ENCODE measurements at places on chromosomes 2 and 18.

GRCh38 chr2:189129971-189130370 is 49.6 kb downstream of the COL5A2 start:
- peak; percentile 85 for DNase-seq

DNA sequence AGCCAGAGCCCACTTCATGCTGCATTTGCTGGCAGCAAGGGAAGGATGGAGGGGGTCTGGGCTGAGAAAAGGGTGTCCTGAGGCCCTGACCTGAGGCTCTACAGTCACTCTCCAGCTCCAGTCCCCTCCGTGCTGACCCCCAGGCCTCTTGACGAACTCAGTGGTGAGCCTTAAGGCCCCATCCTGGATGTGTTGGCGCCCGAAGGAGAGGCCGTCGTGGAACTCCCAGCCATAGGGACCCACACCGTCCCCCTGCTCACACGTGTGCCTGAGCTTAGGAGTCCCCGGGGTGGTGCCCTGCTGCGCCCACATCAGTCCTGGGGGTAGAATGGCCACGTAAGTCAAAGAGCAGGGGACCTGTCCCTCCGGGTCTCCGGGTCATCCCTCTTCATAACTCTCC is 776 bp downstream of the MOGS start:
- no peak for DNase-seq

- DNase-seq: peak; percentile 30
Observed at GRCh38 chr2:189848276-189848675, 64.0 kb downstream of the PMS1 start.

DNA sequence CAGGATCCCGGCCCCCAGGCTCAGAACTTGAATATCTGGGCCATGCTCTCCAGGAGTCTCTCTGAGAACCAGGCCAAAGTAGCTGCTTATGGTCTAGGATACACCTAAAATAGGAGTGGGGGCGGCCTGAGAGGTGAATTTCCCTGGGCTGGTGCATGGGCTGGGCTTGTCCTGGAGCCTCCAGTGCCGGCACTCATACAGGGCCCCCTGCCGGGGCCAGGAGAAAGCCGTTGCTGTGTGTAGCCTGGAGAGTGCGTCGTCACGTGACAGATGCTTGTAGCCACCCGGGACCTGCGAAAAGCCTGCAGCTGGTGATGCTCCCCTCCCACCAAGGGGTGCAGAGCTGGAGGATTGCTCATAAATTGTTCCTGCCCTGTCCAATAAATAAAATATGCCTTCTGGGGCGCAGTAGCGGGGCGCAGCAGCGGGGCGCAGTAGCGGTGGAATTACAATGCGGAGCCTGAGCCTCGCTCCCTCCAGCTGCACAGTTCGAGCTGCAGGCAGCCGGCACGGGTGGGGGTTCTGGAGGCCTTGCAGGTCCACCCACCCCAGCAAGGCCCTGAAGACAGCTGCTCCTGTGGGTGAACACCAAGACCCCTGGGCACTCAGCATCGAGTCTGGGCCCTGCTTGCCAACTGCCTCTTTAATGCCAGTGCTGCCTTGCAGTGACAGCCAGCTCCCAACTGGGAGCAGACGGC is 289.9 kb downstream of the NDUFA10 start:
- DNase-seq: no peak

DNA sequence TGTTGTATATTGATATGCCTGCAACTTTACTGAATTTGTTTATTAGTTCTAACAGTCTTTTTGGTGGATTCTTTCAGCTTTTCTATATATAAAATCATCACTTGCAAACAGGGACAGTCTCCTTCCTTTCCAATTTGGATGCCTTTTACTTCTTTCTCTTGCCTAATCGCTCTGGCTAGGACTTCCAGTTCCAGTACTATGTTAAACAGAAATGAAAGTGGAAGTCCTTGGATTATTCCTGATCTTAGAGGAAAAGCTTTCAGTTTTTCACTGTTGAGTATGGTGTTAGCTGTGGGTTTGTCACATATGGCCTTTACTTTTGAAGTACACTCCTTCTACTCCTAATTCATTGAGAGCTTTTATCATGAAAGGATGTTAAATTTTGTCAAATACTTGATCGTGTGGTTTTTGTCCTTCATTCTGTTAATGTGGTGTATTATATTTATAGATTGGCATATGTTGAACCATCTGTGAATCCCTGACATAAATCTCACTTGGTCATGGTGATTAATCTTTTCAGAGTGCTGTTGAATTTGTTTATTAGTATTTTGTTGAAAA is 52.9 kb downstream of the REL start:
- no peak for DNase-seq

DNA sequence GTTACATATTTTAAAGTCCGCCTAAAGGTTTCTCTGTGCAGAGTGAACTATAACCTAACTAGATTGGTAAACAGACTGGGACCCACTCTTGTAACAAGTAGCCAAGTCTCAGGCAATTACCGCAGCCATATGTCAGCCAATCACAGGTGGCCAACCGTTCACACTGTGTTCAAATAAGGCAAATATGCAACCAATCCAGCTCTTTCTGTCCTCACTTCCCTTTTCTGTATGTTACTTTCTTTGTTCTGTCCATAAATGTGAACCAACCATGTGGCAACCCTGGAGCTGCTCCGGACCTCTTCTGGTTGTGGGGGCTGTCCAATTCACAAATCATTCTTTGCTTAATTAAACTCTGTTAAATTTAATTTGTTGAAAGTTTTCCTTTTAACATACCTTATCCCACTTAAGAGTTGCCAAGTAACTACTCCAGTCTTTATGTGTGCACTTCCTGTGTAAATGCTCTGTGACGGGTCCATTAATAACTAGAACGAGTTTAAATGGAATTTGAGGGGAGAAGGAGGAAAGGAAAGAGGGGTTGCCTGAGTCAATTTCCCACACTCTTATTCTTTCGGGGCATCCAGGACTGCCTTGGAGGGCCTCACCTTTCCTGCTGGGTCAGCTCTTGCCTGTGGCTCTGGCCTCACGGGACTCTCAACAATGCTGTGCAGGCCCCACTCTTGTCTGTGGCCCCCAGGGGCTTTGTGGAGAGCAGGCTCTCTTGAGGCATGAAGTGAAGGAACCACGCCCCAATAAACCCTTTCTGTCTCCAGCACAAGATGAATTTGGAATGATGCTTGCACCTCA is 6.6 kb upstream of the RPL37A start:
- no peak for DNase-seq

- no peak for DNase-seq
Observed at GRCh38 chr2:46230115-46230571, 67.1 kb upstream of the EPAS1 start.

GRCh38 chr18:63831080-63831788 is 56.0 kb downstream of the SERPINB7 start:
- DNase-seq: peak; percentile 66

DNA sequence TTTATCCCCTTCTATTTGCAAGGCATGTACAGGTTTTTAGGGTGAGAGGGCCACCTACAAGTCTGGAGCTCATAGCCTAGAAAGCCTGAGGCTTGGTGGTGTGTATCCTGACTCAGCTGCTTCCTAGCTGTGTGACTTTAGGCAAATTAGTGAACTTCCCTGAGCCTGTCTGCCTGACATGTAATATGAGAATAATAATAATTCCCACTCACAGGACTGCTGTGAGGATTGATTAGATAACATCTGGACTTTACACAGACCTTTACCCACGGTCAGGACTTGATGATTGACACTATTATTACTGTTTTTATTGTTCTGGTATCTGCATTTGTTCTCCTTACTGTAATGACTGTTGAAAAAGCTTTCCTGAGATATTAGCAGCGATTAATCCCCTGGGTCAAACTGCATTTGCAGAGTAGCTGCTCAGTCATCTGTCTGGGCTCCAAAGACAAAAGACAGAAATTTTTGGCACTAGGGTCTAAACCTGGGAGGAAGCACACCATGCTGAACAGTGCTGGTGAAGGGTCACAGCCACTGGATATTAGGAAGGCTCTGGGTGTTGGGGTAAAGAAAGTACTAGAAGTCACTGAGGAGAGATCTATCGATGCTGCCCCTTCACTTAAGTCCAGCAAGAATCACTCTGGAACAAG is 276.5 kb upstream of the FN1 start:
- DNase-seq: no peak

DNA sequence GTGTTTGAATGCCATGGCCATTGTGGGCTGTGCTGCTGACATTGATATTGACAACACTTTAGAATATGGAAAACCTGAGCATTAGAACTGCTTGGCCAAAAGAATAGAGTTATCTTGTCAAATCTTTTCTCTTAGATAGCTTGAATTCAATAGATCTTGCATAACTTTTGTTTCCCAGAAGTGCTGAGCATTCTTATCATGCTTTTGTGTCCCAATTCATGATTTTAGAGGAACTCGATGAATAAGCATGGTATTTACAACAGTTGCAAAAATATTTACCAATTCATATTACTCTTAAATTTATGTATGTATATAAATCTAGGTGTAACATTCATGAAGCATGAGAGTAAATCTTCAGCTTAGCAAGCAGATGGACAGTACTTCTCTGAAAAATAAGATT is 508.0 kb downstream of the BCL11A start:
- no peak for DNase-seq

Measured in HS-5 (cell line).